Muscle of leg (tissue), 16 donors: ENCODE measurements at places on chromosomes 12 and 14. TPM values are rescaled to one million over a fixed set of nuclear protein-coding genes. Genes with fewer than 3 reads are reported as not detected.

Gene INTS13
- 22.4 TPM for total RNA-seq

Gene SLC25A3
- total RNA-seq = 705 TPM

Gene ACSS3
- 12.7 TPM for total RNA-seq

Gene RNASE2
- total RNA-seq = 0.13 TPM

Gene BMP4
- 16.4 TPM for total RNA-seq

Gene GALNT16
- total RNA-seq = 10.7 TPM

DNA sequence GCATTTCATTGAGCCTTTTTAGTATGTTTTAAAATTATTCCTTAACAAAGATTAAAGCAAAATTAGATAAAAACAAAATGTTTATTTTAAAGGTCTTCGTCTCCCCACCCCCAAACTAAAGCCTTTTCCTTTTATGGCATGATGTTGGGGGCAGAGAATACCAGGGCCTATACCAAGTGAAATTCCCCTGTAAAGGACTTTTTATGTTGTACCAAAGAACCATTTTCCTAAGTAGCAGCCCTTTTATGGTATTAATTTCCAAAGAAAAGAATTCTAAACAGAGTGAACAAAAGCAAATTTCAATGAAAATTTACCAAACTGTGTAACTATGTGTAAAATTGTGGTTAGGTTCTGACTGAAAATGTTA is 71.9 kb upstream of the GNPNAT1 start:
- no peaks in the 10 kb centered on the region for H3K4me1 ChIP-seq
- no peak overlapping the region for H3K4me3 ChIP-seq
- H3K36me3 ChIP-seq = peaks cover 46% of the 10 kb centered on the region
- no peaks in the 10 kb centered on the region for H3K27me3 ChIP-seq
- DNase-seq = no peak

DNA sequence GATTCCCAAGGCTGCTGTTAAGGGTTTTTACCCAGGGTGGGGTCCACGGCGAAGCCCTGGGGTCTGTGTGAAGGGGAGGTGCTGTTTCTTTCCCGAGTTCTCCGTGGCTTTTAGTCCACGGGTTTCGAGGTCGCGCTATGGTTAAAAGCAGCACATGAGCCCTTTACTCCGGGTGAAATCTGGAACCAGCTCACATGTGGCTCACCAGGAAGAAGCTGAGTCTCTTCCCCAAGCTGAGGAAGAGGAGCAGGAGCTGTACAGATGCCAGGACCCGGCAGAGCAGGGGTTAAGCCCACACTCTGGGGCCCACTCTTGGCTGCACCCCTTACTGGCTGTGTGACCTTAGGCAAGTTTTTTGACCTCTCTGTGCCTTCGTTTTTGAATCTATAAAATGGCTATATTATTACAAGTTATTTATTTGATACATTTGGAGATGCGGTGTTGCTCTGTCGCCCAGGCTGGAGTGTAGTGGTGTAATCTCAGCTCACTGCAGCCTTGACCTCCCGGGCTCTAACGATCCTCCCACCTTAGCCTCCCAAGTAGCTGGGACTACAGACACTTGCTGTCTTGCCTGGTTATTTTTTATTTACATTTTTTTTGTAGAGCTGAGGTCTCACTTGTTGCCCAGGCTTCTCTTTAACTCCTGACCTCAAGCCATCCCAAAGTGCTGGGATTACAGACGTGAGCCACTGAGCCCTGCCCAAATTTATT is 266.3 kb downstream of the AACS start:
- H3K36me3 ChIP-seq = no peaks in the 10 kb centered on the region
- H3K27me3 ChIP-seq = peaks cover 16% of the 10 kb centered on the region
- DNase-seq = no peak
- peak overlapping the region; percentile 38 for H3K4me3 ChIP-seq

GRCh38 chr14:61416591-61416990 is 95.2 kb downstream of the PRKCH start:
- no peaks in the 10 kb centered on the region for H3K27me3 ChIP-seq
- no peaks in the 10 kb centered on the region for H3K36me3 ChIP-seq
- no peak for DNase-seq
- no peak overlapping the region for H3K27ac ChIP-seq
- no peak overlapping the region for H3K4me3 ChIP-seq

DNA sequence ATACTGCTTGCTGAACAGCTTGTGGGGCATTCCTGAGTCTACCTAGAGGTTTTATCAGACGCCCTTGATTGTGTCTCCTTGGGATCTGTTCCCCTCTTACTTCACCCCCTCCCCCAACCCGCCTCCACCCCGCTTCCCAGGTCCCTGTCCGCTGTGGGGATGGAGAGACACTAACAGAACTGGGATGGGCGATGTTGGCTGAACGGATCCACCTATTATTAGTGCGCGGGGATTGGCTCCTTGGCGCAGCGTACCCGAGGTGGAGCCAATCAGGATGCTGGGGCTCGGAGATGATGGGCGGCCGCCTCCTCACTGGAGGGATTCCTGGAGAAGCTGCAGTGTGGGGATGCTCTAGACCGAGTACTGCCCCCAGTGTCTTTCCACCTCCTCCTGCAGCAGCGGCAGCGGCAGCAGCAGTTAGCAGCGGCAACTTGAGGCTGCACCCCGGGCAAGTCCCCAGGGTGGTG is at the start of gene SYT1:
Gene SYT1, plus strand, starts transcription at position 372 of the 467 bp plus-strand sequence.
- H3K27me3 ChIP-seq = peaks cover 18% of the 10 kb centered on the region
- H3K36me3 ChIP-seq = no peaks in the 10 kb centered on the region
- peak within 1 kb of the TSS; percentile 55 for H3K4me3 ChIP-seq
- DNase-seq = peak; percentile 53
- peaks cover 13% of the 10 kb centered on the region for H3K4me1 ChIP-seq
- peak within 1 kb of the TSS; percentile 37 for H3K27ac ChIP-seq

DNA sequence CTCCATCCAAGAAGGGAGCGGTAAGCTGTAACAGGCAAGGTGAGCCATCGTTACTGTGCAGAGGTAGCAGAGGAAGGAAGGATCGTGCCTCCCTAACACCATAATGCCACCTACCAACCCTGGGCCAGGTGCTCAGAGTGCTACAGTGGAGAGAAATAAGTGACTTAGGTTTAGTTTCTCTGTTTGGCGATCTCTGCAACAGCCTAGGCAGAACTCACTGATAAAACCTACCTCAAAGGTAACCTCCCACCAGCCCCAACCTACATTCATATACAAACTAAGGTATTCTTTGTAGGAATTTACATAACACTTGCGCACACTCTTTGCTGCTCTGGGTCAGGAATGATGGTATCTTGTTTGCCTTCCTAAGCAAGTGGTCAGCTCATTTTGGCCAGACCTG is 93.4 kb upstream of the TMEM132D start:
- no peak overlapping the region for H3K4me3 ChIP-seq
- DNase-seq = no peak

DNA sequence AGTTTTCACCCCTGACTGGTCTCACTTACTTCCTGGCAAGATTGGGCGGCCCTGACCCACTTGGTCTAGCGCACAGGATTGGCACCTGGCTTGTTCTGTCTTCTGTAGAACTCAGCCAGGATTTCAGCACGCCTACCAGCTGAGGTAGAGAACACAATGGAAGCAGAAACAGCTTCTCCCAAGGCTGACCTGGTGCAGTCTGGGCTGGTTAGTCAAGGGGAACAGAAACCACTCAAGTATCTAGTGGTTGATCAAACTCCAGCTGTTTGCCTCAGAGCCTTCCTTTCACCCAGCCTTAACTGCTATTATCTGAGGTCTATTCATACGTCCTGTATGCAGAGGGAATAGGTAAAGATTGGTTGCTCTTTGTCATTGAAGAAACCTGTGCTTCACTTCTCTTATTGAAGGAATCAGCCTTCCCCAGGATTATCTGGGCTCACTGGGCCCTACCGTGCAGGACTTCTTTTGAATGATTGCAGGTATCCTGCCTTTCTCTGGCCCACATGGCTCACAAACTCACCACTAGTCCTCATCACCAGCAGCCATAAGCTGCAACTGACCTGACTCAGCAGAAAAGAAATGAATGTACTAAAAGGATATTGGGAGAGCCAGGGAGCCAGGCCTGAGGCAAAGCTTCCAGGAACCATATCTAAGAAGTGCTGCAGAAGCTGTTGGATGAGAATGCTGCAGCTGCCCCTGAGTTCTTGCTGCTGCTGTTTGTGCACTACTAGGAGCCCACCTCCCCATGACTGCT is 2.5 kb upstream of the PLEKHD1 start:
- H3K27ac ChIP-seq = no peak overlapping the region
- H3K27me3 ChIP-seq = peaks cover 50% of the 10 kb centered on the region
- DNase-seq = no peak
- no peaks in the 10 kb centered on the region for H3K36me3 ChIP-seq

GRCh38 chr12:114984634-114985061 is 300.7 kb upstream of the TBX3 start:
- H3K27me3 ChIP-seq = no peaks in the 10 kb centered on the region
- H3K36me3 ChIP-seq = no peaks in the 10 kb centered on the region

DNA sequence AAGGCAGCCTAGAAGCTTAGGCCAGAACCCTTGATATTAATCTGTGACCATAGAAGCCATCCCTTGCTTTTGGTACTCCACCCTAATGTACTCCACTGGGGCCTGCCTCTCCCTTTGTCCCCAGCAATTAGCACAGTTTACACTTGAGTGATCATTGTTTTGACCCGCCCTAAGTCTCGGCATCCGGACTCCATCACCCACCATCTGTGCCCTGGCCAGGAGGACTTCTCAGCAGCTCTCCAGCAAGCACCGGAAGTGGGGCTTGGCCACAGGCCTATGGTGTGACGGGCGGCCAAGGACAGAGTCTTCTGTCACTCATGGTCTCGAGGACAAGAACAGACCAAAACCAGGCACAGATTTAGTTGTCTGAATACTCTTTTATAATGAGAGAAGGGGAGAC is 126.5 kb upstream of the NTF3 start:
- no peak overlapping the region for H3K27ac ChIP-seq
- peaks cover 8% of the 10 kb centered on the region for H3K4me1 ChIP-seq
- H3K27me3 ChIP-seq = no peaks in the 10 kb centered on the region
- H3K4me3 ChIP-seq = no peak overlapping the region
- no peak for DNase-seq

GRCh38 chr12:102816816-102817434 is 100.1 kb downstream of the PAH start:
- no peaks in the 10 kb centered on the region for H3K4me1 ChIP-seq
- H3K27me3 ChIP-seq = peaks cover 2% of the 10 kb centered on the region
- H3K4me3 ChIP-seq = no peak overlapping the region
- peak; percentile 42 for DNase-seq

- no peak for DNase-seq
- no peaks in the 10 kb centered on the region for H3K4me1 ChIP-seq
- peaks cover 4% of the 10 kb centered on the region for H3K27me3 ChIP-seq
These were observed 70.3 kb downstream of the RIMBP2 start for GRCh38 chr12:130645751-130646150.

DNA sequence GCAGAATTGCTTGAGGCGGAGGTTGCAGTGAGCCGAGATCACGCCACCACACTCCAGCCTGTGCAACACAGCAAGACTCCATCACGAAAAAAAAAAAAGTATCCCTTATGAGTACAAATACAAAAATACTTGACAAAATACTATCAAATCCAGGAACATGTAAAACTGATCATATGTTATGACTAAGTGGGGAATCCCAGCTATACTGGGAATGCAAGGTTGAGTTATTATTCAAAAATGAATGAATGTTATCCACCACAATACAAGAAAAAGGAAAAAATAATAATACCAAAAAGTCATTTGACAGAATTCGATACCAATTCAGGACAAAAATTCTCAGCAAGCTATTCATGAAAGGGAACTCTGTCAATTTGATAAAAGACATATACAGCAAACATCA is 32.6 kb downstream of the MOK start:
- DNase-seq = no peak
- no peaks in the 10 kb centered on the region for H3K4me1 ChIP-seq
- no peaks in the 10 kb centered on the region for H3K36me3 ChIP-seq

DNA sequence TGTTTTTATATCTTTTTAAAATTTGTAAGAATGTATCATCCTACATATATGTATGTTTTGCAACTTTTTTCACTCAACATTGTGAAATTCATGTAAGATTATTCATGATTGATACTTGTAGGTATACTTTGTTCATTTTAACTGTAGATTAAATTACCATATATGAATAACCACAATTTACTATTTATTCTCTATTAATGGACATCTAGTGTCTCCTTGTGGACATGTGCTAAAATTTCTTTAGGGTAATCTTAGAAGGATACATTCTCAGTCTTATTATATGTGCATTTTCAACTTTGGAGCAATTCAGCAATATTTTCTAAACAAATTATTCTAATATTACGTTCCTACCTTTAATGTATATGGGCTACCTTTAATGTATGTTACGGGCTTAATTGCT is 192.4 kb downstream of the FUT8 start:
- no peaks in the 10 kb centered on the region for H3K4me1 ChIP-seq
- no peaks in the 10 kb centered on the region for H3K27me3 ChIP-seq
- H3K4me3 ChIP-seq = no peak overlapping the region
- H3K36me3 ChIP-seq = no peaks in the 10 kb centered on the region
- H3K27ac ChIP-seq = no peak overlapping the region

DNA sequence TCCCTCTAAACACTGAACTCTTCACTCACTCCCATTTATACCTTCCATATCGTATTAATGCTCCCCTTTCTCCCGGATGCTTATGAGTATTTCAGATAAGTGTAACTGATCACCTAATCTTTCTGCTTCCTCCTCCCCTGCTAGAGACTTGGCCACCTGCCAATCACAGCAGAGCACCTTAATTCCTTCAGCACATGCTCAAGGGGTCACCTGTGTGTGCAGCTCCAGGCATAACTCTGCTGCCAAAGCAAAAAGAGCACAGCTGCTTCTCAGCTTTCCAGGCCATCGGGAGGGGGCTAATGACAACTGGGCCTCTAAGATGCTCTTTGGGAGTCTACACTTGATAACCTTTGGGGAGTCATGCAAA is 106.9 kb upstream of the DYRK2 start:
- DNase-seq = no peak
- no peaks in the 10 kb centered on the region for H3K27me3 ChIP-seq
- H3K27ac ChIP-seq = no peak overlapping the region
- H3K4me3 ChIP-seq = no peak overlapping the region
- peaks cover 2% of the 10 kb centered on the region for H3K4me1 ChIP-seq
- no peaks in the 10 kb centered on the region for H3K36me3 ChIP-seq

DNA sequence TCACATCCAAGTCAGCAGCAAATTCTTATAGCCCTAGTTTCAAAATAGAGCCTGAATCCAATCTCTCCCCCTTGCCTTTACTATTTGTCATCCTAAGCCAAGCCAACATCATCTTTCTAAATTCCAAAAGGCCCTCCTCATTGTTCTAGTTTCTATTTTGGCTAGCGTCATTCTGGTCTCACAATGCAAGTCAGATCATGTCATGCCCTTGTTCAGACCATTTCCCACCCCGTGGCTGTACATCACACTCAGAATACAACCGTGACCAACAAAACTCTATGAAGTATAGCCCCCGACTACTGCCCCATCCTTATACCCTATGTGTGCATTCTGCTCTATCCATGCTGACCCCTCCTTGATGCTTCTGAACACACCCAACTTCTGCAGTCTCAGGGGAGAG is 12.3 kb upstream of the GNG2 start:
- H3K27ac ChIP-seq = peak overlapping the region; percentile 26
- no peak for DNase-seq
- no peak overlapping the region for H3K4me3 ChIP-seq

- DNase-seq = peak; percentile 76
- H3K27ac ChIP-seq = no peak overlapping the region
- H3K4me3 ChIP-seq = no peak overlapping the region
- no peaks in the 10 kb centered on the region for H3K36me3 ChIP-seq
- H3K4me1 ChIP-seq = peaks cover 26% of the 10 kb centered on the region
- no peaks in the 10 kb centered on the region for H3K27me3 ChIP-seq
These were observed 653.9 kb upstream of the TBX3 start for GRCh38 chr12:115337693-115338543.

- no peak for DNase-seq
- no peak overlapping the region for H3K4me3 ChIP-seq
- H3K36me3 ChIP-seq = peaks cover 62% of the 10 kb centered on the region
- no peaks in the 10 kb centered on the region for H3K4me1 ChIP-seq
- no peak overlapping the region for H3K27ac ChIP-seq
These were observed 13.7 kb downstream of the CHFR start for GRCh38 chr12:132873724-132874123.

- no peaks in the 10 kb centered on the region for H3K4me1 ChIP-seq
- H3K36me3 ChIP-seq = no peaks in the 10 kb centered on the region
- no peak overlapping the region for H3K27ac ChIP-seq
- no peak for DNase-seq
These were observed 61.2 kb downstream of the SLC38A6 start for GRCh38 chr14:61042220-61042619.
